Activated CD8-positive, alpha-beta T cell treated with anti-CD3 and anti-CD28 coated beads for 36 hours (primary cell): ENCODE measurements at places on chromosomes 4 and X. TPM values are rescaled to one million over a fixed set of nuclear protein-coding genes. Genes with fewer than 3 reads are reported as not detected.
A peak's percentile ranks its signal among the peaks of the same experiment; 100 is the strongest.

The CLDN34 gene
- not detected for total RNA-seq

DNA sequence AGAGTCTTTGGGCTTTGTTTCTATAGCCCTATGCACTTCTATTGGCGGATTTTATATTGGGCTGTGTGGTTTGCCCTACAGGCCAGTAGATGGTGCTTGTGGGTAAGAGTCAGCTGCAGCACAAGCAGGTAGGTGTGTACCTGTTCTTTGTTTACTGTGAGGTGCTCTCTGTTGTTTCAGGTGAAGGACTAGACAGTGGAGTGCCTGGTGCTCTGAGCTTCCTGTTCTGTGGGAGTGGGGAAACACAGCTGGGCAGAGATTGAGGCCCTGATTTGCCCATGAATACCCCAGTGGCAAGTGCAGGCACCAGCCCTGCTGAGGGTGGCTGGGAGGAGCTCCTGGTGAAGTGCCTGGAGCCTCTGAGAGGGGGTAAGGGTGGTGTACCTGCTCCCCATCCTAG is 26.3 kb upstream of the UCP1 start:
- H3K4me3 ChIP-seq = no peak overlapping the region
- H3K27me3 ChIP-seq = peaks cover 23% of the 10 kb centered on the region
- no peaks in the 10 kb centered on the region for H3K36me3 ChIP-seq

DNA sequence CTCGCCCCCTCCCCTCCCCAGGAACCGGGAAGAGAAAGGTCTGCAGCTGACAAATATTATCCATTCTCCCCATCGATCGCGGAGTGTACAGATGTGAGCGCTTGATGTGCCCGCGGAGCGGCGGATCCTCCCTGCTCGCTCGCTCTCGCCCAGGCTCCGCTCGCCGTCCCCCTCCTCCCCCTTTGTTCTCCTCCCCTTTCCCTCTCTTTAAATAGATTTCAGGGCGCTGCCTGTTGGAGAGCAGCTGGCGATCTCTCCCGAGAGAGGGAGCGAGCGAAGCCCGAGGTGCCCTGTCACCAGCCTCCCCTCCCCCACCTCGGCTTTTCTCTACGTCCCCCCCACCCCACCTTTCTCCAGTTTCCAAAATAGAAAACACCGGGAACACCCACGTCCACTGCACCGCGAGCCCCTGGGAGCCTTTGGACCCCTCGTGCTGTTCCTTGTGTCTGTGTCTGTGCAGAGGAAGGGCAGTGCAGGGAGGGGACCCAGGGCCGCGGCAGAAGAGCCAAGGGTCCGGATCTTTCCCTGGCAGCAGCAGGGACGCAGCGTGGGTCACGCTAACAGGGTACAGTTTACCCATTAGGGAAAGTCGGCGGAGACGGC is 56.6 kb upstream of the BCOR start:
- peak overlapping the region; percentile 76 for H3K4me3 ChIP-seq
- H3K27me3 ChIP-seq = no peaks in the 10 kb centered on the region
- peaks cover 14% of the 10 kb centered on the region for H3K4me1 ChIP-seq
- no peak for DNase-seq

DNA sequence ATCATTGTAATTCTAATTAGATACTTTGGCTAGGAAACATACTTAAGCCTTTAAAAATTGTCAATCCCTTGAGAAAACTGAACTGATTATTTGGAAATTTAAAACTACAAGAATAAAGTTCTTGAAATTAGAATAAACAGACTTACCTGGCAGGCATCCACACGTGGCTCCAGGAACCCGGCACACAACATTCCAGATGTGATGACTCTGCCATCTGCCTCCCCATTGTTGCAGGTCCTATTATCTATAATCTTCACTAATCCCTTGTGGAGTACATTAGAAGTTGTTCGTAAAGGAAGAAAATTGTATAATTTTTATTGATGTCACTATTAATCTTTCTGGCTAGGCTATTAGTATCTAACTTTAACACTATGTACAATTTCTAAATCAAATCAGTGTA is 16.2 kb upstream of the GNRHR start:
- H3K27ac ChIP-seq = no peak overlapping the region
- H3K4me3 ChIP-seq = no peak overlapping the region
- no peaks in the 10 kb centered on the region for H3K36me3 ChIP-seq

DNA sequence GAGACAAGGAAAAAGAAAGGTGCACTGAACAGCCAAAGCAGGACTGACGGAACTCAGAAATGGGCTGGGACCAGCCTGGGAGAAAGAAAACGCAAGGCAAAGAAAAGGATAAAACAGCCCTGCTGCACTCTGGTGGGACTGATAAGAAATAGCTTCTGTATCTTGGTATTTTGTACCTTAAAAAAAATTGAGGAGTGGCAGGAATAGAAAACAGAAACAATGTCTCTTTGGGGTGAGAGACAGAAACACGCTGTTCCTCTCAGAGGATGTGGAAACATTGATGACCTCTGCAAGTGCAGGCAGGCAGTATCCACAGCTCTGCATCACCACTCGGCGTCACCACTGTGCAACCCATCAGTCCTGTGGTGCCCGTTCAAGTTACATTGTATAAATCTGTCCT is 152.5 kb upstream of the SPRY1 start:
- no peak overlapping the region for H3K27ac ChIP-seq
- H3K27me3 ChIP-seq = no peaks in the 10 kb centered on the region
- DNase-seq = peak; percentile 5
- H3K4me3 ChIP-seq = no peak overlapping the region
- no peaks in the 10 kb centered on the region for H3K36me3 ChIP-seq

DNA sequence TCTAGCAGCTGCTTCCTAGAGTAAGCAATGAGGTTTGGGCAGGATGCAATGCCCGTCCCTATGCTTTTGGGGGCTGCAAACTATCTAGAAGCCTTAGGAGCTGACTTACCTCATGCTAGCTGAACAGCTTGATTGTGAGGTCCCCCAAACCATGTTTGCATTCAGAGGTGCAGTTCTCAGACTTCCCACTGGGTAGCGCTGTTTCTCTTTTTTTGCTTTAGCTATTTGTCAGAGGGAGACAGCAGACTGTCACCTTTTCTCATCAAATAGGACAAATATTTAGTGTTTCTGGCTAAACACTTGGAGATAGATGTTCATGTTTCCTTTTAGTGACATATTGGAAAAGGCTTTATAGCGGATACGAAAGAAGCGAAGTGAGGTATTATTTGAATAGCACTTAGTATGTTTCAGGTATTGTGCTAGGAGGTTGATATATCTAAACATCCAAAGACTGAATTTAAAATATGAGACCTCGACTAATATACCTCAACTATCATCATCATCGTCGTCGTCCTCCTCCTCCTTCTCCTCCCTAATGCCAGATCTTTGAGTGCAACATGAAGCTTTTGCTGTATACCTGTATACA is 18.7 kb upstream of the TMEM192 start:
- no peak overlapping the region for H3K4me3 ChIP-seq
- H3K36me3 ChIP-seq = no peaks in the 10 kb centered on the region
- H3K27ac ChIP-seq = no peak overlapping the region
- peaks cover 6% of the 10 kb centered on the region for H3K27me3 ChIP-seq

DNA sequence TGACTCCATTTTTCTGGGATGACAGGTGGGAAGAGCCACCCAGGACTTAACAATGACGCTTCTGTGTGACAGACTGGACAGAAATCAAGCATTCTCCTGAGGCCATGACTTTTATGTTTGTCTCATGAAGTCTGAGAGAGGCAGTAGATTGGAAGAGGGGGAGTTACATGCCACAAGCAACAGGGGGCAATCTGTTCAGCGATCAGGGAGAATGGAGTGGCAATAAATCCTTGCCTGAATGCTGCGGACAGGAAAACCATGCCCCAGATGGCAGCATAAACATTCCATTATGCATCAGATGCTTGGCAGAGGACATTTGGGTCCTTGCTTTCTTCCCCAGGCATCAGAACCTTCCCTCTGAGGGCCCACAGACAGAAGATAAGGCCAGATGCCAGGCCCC is 312.4 kb upstream of the DIPK2B start:
- H3K27ac ChIP-seq = no peak overlapping the region
- no peaks in the 10 kb centered on the region for H3K27me3 ChIP-seq
- no peaks in the 10 kb centered on the region for H3K36me3 ChIP-seq
- H3K4me1 ChIP-seq = peaks cover 8% of the 10 kb centered on the region
- no peak for DNase-seq

The RNF175 gene
- not detected for total RNA-seq

DNA sequence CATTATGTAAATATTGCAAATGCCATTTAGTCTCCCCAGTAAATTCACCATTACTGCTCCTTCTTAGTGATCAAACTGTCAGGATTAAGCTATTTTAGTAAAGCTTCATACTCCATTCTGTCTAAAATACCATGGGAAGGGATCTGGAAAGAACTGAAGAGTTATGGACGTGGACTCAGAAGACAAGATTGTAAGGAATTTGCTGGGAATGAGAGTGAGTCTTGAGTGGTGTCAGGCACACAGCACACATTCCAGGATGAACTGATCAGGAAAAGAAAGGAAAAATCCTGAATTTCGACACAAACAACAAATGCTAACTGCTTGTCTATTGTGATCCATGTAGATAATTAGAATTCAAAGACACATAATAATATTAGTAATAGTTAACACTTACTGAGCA is 311.0 kb downstream of the CENPC start:
- H3K4me3 ChIP-seq = no peak overlapping the region

- no peak overlapping the region for H3K27ac ChIP-seq
- H3K4me1 ChIP-seq = no peaks in the 10 kb centered on the region
- H3K4me3 ChIP-seq = no peak overlapping the region
- H3K27me3 ChIP-seq = no peaks in the 10 kb centered on the region
Observed at GRCh38 chrX:117400839-117401238, 715.8 kb downstream of the KLHL13 start.

The HS3ST1 gene
- total RNA-seq = not detected

GRCh38 chr4:34619531-34620162 is 1624.7 kb downstream of the ARAP2 start:
- no peak for DNase-seq
- H3K36me3 ChIP-seq = no peaks in the 10 kb centered on the region
- no peaks in the 10 kb centered on the region for H3K4me1 ChIP-seq
- H3K27ac ChIP-seq = no peak overlapping the region
- H3K27me3 ChIP-seq = no peaks in the 10 kb centered on the region

The MAGEC2 gene
- not detected for total RNA-seq

- DNase-seq = no peak
- H3K4me1 ChIP-seq = peaks cover 75% of the 10 kb centered on the region
- H3K4me3 ChIP-seq = no peak overlapping the region
- peak overlapping the region; percentile 17 for H3K27ac ChIP-seq
- H3K27me3 ChIP-seq = no peaks in the 10 kb centered on the region
- H3K36me3 ChIP-seq = peaks cover 2% of the 10 kb centered on the region
Observed at GRCh38 chrX:45715748-45716147, 515.1 kb upstream of the DIPK2B start.

DNA sequence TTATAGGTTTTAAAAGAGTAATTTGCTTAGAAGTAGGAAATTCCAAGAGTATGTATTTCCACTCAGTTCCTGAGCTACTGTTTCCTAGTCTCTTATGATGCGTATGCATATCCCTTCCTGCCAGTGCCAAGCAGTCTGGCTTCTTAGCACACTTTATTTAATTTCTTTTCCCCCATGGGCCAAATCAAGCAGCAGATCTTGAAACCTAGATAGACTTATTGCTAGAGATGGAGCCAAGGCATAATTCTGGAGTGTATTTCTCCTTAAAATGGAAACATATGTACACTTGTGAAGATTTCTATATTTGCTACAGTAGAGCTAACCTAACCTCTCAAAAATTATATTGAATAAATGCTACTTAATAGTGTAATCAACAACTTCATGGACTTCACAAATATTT is 2337.6 kb downstream of the PCDH7 start:
- H3K27me3 ChIP-seq = no peaks in the 10 kb centered on the region
- no peaks in the 10 kb centered on the region for H3K4me1 ChIP-seq
- DNase-seq = no peak
- H3K4me3 ChIP-seq = no peak overlapping the region

DNA sequence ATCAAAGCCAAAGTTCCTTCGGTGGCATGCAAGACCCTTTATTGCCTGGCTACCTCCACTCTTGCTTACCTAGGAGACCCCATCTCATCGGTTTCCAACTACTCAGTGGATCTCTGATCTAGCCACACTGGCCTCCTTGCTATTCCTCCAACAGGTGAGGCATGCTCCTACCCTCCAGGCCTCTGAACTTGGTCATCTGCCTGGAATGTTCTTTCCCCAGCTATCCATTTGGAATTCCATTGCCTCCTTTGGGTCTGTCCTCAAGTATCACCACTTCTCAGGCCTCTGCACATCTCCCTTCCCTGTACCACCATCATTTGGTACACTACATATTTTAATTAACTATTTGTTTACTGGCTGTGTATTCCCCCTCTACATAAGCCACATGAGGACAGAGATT is 11.2 kb downstream of the LGI2 start:
- no peak for DNase-seq
- peaks cover 5% of the 10 kb centered on the region for H3K27me3 ChIP-seq

The SPANXN4 gene
- total RNA-seq = not detected

The GSX2 gene
- total RNA-seq = not detected

DNA sequence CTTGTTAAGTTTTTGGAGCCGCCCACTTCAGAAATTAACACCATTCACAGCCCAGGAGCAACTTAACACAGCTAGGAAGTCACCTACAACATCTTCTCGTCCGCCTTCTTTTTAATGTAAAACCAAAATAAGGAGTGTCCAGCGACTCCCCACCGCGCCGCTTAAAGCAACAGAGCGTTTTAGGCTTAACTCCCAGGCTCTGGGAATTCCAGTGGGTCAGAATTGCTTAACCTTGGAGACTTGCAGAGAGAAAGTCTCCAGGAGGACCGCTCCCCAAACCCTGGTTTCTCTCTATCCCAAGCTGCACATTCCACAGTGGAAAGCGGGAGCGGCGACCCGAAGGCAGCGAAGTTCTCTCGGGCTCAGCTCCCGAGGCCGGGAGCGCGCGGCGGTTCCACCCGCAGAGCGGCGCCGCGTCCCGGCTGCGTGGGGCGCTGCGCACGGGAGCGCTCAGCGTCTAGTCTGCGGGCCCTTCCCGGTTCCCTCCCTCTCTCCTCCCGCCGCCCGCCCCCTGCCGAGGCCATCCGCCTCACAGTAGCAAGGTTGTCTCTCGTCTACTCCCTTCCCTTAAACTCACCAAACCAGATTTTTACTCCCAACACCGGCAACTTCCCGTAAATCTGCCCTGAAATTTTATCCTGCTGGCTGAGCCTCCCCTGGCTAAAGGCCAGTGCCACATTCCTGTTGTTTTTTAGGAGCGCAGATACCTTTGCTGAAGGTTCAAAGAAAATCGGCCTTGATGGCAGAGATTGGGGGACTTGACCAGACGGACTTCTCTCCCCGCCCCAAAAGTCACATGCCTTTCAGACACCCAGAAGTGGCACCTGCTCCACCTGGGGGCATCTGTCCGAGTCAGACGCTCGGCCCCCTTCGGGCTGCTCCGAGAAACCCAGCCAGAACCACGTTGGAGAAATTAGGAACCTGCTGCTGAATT is at the start of gene RBM47:
RBM47 (minus strand) TSS at position 464 of the 934 bp plus-strand sequence. CDS start 190,971 bp downstream, outside the sequence.
- H3K4me1 ChIP-seq = peaks cover 14% of the 10 kb centered on the region
- no peaks in the 10 kb centered on the region for H3K36me3 ChIP-seq
- no peak within 1 kb of the TSS for H3K27ac ChIP-seq
- peak within 1 kb of the TSS; percentile 73 for H3K4me3 ChIP-seq
- peak; percentile 32 for DNase-seq
- H3K27me3 ChIP-seq = peaks cover 33% of the 10 kb centered on the region

GRCh38 chrX:96685210-96686099 is 813 bp downstream of the DIAPH2 start:
- H3K27me3 ChIP-seq = no peaks in the 10 kb centered on the region
- peak overlapping the region; percentile 91 for H3K27ac ChIP-seq
- peaks cover 29% of the 10 kb centered on the region for H3K4me1 ChIP-seq
- H3K4me3 ChIP-seq = peak overlapping the region; percentile 91
- H3K36me3 ChIP-seq = no peaks in the 10 kb centered on the region
